ENCODE measurements at places on chromosomes 12 and 14. TPM values are rescaled to one million over a fixed set of nuclear protein-coding genes. Genes with fewer than 3 reads are reported as not detected.

RD3L gene
- not detected for total RNA-seq

LMO3 gene
- total RNA-seq: 10.8 TPM

GARIN6 gene
- total RNA-seq: not detected

LALBA gene
- not detected for total RNA-seq

CNTN1 gene
- total RNA-seq: 0.65 TPM

CFAP73 gene
- total RNA-seq: not detected

STAB2 gene
- not detected for total RNA-seq

KRT3 gene
- not detected for total RNA-seq

SLC24A4 gene
- total RNA-seq: not detected

CISTR gene
- not detected for total RNA-seq

ANKRD33 gene
- total RNA-seq: not detected

ZDHHC22 gene
- not detected for total RNA-seq

KLRC3 gene
- not detected for total RNA-seq

DLST gene
- total RNA-seq: 50.6 TPM

NANOG gene
- not detected for total RNA-seq

KRT72 gene
- total RNA-seq: not detected

SNRPF gene
- total RNA-seq: 17.7 TPM

GOLT1B gene
- total RNA-seq: 56.8 TPM

DAD1 gene
- 221 TPM for total RNA-seq

APOLD1 gene
- 3.3 TPM for total RNA-seq

HCAR3 gene
- total RNA-seq: not detected
